ENCODE measurements at places on chromosomes 1 and 21.

DNA sequence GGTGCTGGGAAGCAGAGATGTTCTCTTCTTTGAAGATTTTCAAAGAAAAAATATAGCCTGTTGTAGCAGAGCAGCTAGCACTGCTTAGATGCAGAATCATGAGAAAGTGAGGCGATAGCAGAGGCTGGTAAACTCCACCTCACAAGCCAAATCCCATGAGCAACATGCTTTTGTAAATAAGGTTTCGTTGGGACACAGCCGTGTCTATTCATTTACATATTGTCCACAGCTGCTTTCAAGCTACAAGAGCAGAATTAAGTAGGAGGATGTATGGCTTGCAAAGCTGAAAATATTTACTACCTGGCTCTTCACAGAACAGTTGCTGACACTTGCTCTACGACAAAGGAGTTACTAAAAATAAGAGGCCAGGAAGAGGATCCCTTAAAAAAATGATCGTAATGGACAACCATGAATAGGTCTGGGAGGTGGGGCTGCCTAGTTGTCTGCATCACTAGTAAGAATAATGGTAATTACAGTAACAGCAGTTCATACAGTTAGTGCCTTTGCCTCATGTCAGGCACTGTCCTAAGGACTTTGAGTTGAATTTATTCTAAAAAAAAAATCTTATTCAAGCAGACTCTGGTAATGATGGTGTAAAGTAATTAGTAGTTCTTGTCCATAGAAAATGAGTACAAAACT, 622.0 kb downstream of the KIF26B start:
- DNase-seq, result no peak

GRCh38 chr1:9413877-9414213, 121.2 kb downstream of the SPSB1 start:
- DNase-seq, result no peak

DNA sequence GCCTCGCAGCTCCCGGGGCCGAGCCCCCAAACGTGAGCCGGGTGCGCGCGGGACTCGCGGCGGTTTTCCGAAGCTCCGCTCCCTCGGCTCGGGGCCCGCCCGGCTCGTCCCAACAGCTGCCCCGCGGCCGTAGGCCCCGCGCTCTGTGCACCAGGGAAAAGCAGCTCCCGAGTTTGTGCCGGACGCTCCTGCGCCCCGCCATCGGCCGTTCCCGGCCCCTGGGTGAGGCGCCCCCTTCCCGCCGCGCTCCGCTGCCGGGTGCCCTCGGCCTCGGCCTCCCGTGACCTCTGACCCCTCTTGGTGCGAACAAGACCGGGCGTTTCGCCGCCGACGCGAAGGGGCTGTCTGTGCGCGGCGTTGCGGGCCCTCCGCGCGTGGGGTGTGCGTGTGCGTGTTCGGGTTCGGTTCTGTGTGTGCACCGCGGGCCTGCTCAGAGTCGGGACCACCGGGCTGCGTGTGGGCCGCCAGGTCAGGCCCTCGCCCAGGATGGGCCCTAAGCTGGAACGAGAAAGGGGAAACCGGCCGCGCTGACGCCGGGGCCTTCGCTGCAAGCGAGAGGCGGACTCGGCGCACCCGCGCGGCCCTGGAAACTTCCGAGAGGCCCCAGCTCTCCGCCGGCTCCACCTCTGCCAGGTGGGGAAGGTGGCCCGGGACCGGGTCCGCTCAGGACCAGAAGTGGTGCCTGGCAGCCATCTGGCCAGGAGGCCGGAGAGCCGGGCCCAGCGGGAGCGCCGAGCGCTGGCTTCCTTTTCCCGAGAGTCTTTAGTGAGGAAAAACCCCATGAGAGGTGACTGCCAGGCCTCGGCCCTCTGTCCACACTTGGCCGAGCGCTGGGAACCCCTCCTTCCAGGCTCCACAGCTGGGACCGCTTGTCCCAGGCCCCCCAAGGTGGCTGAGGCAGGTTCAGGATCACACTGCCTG, 1.9 kb downstream of the PRDM16 start:
- no peak for DNase-seq

- DNase-seq, result no peak
Measured at GRCh38 chr1:99361406-99361805, 97.1 kb downstream of the PLPPR4 start.

GRCh38 chr1:79041666-79042065, 35.1 kb upstream of the ADGRL4 start:
- DNase-seq, result no peak

- peak; percentile 98 for DNase-seq
Measured at GRCh38 chr1:32394141-32394889, at the start of gene BSDC1. TSS of gene BSDC1 (minus strand) at chr1:32394441. CDS start at chr1:32394414, 27 bp downstream.

GRCh38 chr1:115222616-115223402, 115.2 kb downstream of the NGF start:
- DNase-seq, result no peak

DNA sequence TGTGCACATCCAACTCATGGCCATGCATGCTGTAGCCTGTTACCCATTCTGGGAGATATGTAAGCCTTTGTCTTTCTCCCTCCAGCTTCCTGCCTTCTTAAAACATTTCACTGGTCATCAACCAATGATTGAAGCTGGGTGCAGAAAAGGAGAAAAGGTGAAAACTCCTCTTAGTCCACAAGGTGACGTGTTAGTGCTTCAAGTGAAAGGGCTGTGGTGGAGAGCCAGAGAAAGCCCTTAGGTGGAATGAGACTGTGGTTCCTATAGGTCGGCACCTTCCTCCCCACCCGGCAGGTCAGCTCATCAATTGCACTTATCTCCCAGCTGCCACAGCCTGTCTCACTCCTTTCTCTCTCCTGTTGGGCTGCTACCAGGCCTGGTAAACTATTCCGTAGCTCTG, 30.4 kb downstream of the ERG start:
- no peak for DNase-seq

DNA sequence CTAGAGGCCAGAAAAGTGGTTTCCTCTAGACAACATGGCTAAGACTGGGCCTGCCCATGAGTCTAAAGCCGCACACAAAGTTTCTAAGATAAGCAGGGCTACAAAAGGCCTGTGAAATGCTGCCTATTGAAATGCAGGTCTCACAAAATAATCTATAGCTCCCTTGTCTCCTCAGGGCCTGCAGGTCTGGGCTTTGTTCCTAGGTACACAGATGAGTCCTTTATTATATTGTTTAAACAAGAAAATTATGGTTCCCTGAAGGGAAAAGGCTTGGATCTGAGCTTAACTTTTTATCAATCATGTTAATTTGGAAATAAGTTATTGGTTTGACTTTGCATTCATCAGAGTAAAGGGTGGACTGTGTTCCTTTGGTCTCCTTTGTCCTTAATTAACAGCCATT, 413.4 kb upstream of the BEND5 start:
- no peak for DNase-seq

DNA sequence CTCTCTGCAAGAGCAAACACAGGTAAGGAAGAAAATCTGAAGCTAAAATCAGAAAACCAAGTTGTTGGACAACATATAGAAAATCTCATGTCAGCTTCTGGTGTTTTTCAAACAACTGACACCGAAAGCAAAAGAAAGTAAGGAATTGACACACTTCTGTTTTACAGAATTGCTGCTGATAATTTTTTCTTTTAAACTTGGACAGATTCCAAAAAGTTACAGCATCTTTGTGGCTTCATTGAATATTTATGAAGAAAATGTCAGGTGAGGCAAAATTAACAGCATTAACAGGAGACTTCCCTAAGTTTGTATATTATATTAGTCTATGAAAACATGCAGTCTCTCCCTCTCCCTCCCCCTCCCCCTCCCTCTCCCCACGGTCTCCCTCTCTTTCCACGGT, 14.9 kb upstream of the CTSS start:
- DNase-seq, result no peak

DNA sequence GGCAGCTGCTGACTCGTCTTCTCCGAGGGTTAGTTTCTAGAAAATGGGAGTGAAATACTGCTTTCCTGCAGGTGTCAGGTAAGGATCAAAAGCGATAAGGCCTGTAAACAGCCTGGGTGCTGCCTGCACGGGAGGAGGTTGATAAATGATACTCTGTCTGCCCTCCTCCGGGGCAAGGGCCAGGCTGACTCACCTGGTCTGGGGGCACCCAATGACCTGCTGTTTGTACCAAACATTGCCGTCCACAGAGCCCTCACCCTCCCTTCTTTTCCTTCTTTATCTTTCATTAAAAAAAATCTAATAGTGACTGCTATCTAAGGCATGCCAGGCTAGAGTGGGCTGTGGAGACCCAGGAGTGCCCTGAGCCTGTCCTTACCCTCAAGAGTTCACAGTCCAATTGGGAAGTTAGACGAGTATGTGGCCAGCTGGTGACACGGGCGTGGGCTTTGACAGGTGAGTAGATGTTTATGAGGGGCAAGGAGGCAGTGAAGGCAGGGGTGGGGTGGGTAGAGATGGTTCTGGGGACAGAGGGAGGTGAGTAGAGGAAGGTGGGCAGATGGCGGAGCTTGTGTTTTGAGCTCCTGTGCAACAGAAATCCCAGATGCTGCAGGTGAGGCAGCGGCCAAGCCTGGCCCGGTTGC, 16.2 kb downstream of the EDN2 start:
- DNase-seq, result no peak

GRCh38 chr1:182829285-182829932, 9.7 kb upstream of the DHX9 start:
- no peak for DNase-seq

DNA sequence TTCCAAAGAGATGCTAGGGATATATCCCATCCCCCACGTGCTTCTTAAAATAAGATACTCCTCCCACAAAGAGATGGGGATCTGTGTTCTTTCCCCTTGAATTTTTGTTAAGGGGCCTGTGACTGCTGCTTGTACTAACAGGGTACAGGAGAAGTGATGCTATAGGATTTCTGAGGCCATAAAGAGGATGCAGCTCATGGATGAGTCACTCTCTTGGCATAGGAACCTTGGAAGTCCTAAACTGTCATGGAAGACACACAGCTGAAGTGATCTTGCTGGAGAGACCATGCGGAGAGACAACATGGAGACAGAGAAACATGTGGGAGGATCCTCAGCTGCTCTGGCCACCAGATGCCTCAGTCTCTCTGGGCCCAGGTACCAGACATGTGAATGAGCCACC, 157.2 kb downstream of the S1PR1 start:
- no peak for DNase-seq

GRCh38 chr1:226939438-226940028, 561 bp upstream of the COQ8A start:
- DNase-seq, result no peak

- DNase-seq, result no peak
Measured at GRCh38 chr1:163295949-163296348, 25.8 kb upstream of the NUF2 start.

DNA sequence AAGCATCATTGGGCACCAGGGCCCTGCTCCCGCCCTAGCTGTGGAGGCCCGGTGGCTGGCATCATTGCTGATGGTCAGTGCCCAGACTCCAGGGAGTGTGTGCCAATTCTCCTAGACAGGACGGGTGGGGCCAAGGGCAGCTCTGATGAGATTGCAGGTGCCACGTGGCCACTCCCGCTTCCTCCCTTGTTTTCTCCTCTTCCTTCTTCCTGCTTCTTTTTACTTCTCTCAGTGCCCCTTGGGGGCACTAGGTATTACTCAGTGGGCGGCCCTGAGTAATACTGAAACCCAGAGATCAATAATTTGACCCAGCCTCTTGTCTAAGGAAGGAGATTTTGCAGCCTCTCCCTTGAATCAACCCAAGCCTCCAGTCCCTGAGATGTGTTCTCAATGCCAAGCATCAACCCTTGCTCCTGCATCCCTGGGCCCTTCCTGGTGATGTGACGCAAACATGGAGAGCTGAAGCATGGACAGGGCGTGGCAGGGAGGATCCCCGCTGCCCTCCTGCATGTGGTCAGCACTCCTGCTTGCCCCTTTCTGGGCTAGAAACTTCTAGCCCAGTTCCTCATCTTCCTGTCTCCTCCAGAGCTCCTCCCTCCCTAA, 32.4 kb downstream of the CDK18 start:
- DNase-seq, result peak; percentile 33

DNA sequence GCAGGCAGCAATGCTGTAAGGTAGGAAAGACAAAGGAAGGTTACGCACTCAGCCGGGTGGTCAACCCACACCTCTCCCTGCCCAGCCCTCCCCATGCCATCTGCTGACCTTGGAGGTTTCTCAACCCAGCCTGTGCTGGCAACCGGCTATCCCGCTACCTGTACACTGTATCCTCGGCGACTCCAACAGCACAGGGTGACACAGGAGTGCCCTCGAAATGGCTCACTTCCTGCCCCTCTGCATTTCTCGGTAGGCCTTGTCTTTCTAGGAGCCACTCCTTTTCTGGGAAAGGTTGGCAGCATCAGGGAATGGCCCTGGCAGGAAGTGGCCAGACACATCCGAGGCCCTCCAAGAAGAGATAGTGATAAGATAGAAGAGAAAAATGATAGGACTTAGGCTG, 124.0 kb downstream of the PROX1 start:
- no peak for DNase-seq

- DNase-seq, result no peak
Measured at GRCh38 chr1:75472971-75473603, 137.8 kb downstream of the SLC44A5 start.

- DNase-seq, result no peak
Measured at GRCh38 chr1:22349362-22350043, 102.1 kb upstream of the ZBTB40 start.

- no peak for DNase-seq
Measured at GRCh38 chr1:24683713-24684162, 40.6 kb downstream of the SRRM1 start.

DNA sequence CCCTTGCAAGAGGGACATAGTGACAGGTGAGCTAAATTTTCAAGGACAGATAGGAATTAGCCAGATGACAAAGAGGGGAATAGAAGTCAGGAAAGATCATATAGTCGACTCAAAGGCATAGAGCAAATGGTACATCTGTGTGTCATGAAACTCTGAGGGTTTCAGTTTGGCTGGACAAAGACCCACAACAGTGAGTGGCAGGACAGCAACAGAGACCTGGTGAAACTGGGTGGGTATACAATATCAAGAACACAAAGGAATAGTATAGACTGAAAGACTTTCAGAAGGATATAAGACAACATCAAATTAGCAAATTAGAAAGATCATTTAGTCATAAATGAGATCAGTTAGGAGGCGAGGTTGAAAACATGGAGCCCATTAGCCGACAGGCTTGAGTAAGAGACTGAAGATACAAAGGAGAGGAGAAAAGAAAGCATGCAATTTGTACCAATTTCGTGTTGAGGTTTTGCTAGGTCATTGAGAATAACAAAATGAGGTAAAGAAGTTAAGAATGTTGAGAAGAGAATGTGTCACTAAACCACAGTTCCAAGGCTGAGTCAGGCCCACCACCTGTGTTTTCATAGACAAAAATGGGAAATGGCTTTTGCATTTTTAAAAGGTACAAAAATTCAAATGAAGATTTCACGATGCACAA, 213.8 kb downstream of the HHIPL2 start:
- no peak for DNase-seq
